ENCODE measurements at places on chromosomes 13 and 19.

- DNase-seq, result no peak
These were observed 1.6 kb downstream of the FUT6 start for GRCh38 chr19:5837761-5838352.

GRCh38 chr19:47886010-47886559 lies at the start of gene SULT2A1:
TSS of gene SULT2A1 (minus strand) at chr19:47886315. CDS start at chr19:47886257, 58 bp downstream.
- DNase-seq, result no peak

DNA sequence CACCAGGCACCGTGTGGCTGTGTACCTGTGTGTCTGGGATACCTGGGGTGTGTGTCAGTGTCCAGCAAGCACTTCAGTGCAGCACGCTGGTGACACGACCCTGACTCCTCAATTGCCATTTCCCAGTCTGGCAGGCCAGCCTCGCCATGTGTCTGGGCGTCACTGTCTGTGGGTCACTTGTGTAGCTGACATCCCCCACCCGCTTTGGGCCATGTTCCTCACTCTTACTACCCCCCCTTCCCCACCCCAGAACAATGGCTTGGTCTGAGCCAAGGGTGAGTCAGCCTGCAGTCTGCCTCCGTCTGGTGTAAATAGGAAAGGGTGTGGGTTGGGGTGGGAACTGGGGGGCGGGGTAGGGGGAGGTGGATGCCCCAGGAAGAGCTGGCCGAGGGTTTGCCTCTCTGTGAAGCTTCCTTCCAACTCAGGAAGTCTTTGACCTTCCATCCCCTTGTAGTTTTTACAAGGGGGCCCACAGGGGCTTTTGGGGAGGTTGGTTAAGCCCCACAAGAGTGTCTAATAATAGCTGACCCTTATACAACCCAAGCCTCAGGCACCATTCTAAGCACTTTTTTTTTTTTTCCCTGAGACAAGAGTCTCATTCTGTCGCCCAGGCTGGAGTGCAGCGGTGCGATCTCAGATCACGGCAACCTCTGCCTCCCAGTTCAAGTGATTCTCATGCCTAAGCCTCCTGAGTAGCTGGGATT lies 17.6 kb downstream of the NOVA2 start:
- no peak for DNase-seq

DNA sequence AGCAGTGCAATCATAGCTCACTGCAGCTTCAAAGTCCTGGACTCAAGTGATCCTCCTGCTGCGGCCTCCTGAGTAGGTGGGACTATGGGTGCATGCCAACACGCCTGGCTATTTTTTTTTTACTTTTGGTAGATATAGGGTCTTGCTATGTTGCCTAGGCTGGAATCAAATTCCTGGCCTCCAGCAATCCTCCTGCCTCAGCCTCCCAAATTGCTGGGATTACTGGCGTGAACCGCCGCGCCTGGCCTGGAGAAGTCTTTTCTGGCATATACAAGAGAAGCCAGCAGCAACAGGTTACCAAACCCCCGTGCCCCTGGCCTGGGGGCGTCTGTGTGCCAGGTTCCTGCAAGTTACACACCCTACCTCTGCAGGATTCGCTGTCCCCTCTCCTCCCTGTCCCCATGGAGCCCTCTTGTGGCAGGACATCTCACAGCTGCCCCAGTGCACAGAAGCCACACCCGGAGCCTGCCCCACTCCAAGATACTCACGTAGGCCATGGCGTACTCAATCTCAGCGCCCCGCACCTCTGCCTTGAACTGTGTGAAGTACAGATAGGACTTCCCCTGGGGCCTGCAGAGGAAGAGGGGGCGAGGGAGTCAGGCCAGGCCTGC lies 9.9 kb downstream of the MYDGF start:
- no peak for DNase-seq

DNA sequence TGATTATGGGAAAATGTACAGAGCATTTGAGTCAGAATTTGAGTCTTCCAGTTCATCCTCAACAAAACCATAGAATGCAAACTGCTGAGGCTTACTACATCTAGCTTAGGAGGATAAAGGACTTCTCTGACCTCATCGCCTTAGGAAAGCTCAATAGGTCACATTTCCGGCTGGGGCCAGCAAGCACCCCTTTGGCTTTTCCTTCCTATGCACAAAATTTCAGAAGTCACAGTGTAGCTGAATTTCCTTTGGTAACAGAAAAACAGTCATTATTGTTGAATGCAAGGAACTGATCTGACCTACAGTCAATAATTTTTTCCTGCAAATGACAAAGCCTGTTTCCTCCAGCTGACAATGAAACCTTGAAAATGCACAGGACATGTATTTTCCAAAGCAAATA lies 32.8 kb upstream of the LRCH1 start:
- DNase-seq, result no peak

Data from non-pigmented ciliary epithelial cell (primary cell).